ENCODE measurements at places on chromosomes 11 and 22.
A peak's percentile ranks its signal among the peaks of the same experiment; 100 is the strongest.

DNA sequence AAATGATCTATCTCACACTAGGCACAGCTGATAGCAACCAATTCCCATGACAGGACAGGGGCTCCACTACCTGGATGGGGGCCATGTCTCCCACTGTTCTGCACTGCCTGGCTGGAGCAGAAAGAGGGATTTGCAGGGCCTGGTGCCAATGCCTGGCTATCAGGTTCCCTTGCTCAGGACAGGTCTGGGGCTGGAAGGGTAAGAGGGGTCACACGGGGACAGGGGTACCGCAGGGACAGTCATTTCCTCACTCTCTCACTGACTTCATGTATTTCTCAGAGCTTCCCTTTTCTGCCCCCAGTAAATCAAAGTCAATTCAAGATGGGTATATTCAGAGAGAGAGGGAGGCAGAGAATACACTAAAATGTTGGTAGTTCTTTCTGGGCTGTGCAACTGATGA lies 119.1 kb upstream of the CSNK2A3 start:
- DNase-seq = no peak

- peak; percentile 56 for DNase-seq
These were observed 16.0 kb downstream of the SLC43A1 start for GRCh38 chr11:57499413-57499982.

DNA sequence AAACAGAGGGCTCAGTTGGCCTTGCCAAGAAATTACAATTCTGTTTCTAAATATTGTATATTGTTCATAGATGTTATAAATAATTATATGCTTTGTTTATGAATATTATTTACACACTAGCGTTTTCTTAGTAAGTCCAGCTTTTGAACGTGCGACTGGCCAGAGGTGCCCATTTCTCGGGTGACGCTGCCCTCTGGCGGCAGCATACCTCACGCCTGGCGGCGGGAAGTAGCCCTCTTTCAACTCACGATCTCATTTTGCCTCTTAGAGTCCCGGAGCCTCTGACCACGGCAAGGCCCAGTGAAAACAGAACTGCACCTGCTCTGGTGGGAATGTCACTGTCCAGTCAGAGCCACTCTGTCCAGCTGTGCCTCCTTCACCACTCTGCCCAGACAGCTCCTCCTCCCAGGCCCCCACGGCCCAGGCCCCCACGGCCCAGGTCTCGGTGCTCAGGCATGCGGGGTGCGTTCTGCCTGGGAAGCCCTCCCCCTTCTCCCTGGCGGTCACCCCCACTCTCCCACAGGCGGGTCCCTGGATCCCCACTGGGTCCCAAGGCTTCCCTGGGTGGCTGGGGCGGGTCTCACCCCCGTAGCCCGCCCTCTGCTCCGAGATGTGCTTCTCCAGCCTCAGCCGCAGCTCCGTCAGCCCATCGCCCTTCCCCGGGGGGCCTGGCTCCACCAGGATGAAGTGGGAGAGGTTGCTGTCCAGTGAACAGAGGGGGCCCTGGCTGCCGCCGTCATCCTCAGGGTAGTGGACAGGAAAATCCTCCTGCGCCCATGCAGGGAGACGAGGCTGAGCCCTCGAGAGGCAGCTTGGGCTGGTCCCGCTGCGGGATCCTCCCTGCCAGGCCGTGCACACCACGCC lies 19.3 kb downstream of the TSSC4 start:
- DNase-seq = peak; percentile 76

- no peak for DNase-seq
These were observed 288.5 kb downstream of the MN1 start for GRCh38 chr22:27513021-27513420.

DNA sequence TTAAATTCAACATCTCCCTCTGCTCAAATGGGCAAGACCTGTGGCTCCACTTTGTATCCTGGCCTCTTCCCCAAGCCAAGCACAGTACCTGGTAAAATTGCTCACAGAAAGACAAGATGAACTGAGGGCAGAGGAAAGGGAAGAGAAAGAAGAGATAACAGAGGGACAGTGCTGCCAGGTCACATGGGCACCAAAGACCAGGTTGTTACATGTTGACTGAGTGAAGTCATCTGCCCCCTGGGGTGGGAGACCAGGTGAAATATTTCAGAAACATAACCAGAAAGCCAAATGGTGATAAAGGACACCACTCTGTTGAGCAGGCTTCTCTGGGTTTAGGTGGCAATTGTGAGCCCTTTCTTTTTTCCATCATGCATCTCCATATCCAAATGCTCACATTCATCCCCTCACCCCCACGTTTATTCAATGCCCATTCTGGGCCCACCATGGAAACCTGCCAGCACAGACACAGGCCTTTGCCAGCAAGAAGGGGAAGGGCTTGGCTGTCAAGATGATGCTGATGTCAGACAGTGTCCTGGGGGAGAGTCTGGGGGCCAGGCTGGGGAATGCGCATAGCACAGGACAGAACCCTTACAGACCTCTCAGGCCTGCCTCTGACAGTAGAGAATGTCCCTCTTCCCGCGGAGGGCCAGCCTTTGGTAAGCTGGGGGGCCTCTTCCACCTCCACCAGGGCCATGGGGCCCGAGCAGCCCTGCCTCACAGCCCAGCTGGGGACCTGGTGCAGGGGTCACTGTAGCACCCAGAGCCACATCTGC lies 51.6 kb downstream of the DGCR2 start:
- no peak for DNase-seq

DNA sequence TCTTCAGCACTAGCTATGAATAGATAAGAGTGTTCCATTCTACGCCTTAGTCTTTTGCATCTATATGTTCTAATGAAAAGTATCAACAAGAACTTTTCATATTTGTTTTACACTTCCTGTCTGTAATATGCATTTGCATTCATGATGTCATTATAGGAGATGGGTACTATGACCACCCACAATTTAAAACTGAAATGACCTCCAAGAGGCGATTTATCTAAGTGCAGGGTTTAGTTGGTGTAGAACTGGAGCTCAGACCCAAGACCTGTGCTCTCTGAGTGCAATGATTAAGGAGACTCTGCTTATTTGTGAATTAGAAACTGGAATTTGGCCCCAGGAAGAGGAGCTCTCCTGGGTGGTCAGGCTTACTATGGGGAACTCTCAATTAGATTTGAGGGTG lies 289.1 kb downstream of the ETS1 start:
- no peak for DNase-seq

GRCh38 chr11:125463590-125464269 lies 32.3 kb downstream of the FEZ1 start:
- DNase-seq = no peak

DNA sequence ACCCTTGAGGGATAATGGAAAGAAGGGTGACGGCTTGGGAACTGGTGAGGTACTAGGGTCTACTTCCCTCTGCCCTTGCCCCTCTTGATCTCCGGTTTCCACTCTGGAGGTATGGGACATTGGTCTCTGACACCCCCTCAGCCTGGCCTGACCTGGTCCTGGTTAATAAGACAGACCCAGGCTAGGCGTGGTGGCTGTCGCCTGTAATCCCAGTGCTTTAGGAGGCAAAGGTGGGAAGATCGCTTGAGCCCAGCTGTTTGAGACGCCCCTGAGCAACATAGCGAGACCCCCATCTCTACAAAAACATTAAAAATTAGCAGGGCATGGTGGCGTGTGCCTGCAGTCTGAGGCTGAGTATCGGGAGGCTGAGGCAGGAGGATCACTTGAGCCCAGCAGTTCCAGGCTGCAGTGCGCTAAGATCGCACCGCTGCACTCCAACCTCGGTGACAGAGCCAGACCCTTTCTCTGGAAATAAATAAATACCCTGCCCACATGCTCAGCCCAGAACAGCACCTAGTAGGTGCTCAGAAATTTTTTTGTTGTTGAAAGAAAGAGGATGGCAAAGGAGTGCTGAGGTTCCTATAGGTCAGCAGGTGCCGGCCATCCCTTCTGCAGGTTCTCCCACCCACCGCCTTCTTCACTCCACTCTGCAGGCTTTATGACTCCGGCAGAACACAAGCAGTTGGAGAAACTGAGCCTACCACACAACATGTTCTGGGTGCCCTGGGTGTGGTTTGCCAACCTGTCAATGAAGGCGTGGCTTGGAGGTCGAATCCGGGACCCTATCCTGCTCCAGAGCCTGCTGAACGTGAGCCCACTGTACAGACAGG lies 6.3 kb downstream of the BEST1 start:
- no peak for DNase-seq

GRCh38 chr11:12857572-12857971 lies 151.5 kb upstream of the RASSF10 start:
- no peak for DNase-seq

GRCh38 chr11:45092901-45093760 lies 53.3 kb upstream of the PRDM11 start:
- no peak for DNase-seq

DNA sequence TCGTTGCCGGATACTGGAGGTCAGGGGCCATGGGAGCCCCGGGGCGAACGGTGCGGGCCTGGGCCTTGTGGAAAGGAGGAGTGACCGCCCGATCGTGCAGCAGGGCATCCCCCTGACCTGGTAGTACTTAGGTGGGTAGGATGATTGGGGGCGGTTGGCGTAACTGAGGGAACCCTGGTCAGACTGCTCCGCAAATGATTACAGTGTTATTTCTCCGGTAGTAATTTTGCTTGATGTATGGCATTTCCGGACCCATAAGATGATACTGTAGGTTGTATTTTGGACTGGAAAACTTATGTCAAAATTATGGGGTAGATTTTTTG lies 762 bp downstream of the MTMR3 start:
- no peak for DNase-seq

- no peak for DNase-seq
These were observed 390.0 kb downstream of the NTM start for GRCh38 chr11:131760091-131761061.

GRCh38 chr11:116857936-116858335 lies 20.5 kb upstream of the APOA1 start:
- no peak for DNase-seq

GRCh38 chr11:110522471-110522870 lies 92.7 kb downstream of the FDX1 start:
- DNase-seq = no peak

DNA sequence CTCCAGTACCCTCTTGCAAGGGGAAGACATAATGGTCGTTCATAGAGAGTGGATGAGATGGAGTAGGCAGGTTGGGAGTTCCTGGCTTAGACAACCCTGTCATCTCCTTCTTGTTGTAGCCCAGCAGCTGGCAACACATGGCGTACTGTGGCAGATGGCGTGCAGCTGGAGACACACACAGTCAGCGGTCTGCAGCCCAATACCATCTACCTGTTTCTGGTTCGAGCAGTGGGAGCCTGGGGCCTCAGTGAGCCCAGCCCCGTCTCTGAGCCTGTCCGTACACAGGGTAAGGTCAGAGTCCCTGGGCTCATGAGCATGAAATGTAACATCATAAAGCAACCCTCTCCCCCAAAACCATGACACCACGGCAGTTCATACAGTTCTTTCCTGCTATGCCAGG lies 8.7 kb downstream of the ROBO3 start:
- no peak for DNase-seq

DNA sequence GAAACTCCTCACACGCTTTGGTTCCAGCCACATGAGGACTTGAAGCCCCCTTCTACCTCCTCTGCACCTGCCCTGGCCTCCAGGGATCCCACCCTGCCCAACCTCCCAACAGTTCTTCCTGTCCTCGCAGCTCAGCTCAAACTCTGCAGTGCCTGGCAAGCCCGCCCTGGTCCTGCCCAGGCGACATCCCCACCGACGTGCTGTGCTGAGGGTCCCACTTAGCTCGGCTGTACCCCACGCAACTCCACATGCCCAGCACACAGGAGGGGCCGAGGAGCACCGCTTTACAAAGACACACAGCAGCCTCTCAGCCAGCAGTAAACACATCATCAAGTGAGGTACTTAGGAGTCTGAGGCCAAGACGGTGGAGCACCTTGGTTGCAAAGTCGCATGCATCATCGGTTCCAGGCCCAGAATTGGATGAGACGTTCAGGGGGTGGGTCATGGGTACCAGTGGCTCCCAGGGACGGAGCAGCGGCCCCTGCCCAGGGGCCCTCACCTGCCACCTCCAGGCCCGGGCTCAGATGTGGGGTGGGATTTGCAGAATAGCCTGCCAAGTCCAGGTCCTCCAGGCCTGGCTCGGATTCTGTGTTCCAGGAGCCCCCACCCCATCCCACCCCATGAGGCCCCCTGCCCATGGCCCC lies 72.6 kb downstream of the CELSR1 start:
- DNase-seq = no peak

DNA sequence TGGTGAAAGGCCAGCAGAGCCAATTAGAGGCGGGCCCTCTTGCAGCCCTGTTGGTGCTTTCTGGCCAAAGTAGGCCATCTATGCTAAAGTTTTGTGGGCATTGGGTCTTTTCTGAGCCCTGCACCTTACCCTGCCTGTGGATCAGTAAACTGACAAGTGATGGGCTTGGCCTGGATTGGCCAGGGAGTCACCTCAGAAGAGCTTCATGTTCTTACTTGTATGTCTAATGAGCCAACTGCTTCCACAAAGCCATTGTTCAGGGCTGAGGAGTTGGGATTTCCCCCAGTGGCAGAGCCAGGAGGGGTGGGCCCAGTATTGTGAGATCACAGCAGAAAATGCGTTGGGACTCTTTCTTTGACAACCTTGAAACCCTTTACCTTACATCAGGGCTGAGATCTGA lies 90.4 kb downstream of the CWC15 start:
- DNase-seq = no peak

- DNase-seq = no peak
These were observed 14.0 kb downstream of the SERPINH1 start for GRCh38 chr11:75576017-75576416.
